ENCODE measurements at places on chromosomes 16 and 17.

DNA sequence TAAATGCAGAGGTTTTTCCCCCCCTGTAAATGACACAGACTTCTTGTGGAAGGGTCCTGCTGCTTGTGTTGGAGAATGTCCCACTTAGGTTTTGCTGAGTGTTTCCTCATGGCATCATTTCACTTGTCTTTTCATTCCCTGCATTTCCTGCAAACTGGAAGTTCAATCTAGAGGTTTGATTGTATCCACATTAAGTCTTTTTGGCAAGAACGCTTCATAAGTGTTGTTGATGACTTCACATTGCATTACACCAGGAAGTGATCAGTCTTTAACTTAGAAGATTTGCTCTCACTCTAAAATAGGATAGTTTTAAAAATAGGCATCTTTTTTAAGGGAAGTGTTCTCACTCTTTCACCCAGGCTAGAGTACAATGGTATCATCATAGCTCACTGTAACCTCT, 67.2 kb downstream of the RPTOR start:
- no peak overlapping the region for H3K27ac ChIP-seq
- no peaks in the 10 kb centered on the region for H3K36me3 ChIP-seq
- H3K4me1 ChIP-seq, result no peaks in the 10 kb centered on the region
- no peaks in the 10 kb centered on the region for H3K27me3 ChIP-seq
- ATAC-seq, result no peak

DNA sequence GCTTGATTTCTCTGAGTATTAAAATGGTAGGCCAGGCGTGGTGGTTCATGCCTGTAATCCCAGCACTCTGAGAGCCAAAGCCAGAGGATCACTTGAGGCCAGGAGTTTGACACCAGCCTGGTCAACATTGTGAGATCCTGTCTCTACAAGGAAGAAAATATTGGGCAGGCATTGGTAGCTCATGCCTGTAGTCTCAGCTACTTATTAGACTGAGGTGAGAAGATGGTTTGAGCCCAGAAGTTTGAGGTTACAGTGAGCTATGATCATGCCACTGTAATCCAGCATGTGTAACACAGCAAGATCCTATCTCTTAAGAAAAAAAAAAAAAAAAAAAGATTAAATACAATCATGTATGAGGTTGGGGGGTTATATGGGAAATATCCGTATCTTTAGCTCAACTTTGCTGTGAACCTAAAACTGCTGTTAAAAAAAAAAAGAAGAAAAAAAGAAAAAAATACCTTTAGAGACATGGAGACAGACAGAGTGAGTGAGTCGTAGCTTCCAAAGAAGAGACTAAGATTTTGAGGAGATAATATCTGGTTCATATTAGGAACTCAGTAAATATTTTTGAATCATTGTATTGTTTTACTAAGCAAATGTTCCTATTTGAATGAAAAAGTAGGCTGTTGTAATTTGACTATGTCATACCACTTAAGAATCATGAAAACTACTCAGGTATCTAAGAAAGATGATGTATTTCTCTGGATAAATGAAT, 325.7 kb upstream of the TBX2 start:
- H3K27ac ChIP-seq, result no peak overlapping the region
- no peaks in the 10 kb centered on the region for H3K4me1 ChIP-seq
- no peaks in the 10 kb centered on the region for H3K36me3 ChIP-seq
- no peaks in the 10 kb centered on the region for H3K27me3 ChIP-seq

DNA sequence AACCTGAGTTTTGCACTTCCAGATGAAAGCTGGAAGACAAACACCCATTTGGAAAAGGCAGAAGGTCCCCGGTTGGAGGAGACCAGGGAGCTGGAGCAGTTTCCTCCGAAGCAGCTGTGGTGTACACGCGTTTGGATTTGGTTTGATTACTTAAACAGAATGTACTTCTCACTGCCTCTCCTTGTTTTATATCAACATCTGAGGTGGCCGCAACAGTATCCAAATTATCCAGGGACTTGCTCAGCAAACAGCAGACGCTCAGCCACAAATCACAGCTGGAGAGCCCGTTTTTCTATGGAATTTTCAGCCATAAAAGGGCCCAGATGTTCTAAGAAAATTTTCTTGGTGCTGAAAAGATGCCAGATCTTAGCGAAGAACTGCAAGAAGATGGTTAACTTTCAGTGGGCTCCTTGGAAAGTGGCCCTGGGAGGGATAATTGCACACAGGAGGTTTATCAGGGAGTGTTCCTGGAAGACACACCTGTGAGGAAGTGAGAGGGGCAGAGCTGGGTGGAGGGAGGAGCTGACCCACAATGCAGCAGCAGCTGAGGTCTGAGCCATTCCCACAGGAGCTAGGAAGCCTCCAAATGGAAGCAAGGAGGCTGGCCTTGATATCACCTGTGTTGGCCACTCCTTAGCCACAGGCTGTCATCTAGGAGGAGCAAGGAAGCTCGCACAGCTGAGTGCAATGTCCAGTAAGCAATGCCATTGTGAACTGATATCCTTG, 28.9 kb upstream of the CDH5 start:
- ATAC-seq, result no peak
- no peaks in the 10 kb centered on the region for H3K4me1 ChIP-seq
- no peak overlapping the region for H3K4me3 ChIP-seq
- H3K36me3 ChIP-seq, result no peaks in the 10 kb centered on the region

GRCh38 chr16:11051879-11052808, 107.8 kb downstream of the CLEC16A start:
- no peaks in the 10 kb centered on the region for H3K27me3 ChIP-seq
- H3K4me1 ChIP-seq, result no peaks in the 10 kb centered on the region
- H3K27ac ChIP-seq, result no peak overlapping the region
- H3K4me3 ChIP-seq, result no peak overlapping the region
- H3K36me3 ChIP-seq, result no peaks in the 10 kb centered on the region
- ATAC-seq, result no peak

DNA sequence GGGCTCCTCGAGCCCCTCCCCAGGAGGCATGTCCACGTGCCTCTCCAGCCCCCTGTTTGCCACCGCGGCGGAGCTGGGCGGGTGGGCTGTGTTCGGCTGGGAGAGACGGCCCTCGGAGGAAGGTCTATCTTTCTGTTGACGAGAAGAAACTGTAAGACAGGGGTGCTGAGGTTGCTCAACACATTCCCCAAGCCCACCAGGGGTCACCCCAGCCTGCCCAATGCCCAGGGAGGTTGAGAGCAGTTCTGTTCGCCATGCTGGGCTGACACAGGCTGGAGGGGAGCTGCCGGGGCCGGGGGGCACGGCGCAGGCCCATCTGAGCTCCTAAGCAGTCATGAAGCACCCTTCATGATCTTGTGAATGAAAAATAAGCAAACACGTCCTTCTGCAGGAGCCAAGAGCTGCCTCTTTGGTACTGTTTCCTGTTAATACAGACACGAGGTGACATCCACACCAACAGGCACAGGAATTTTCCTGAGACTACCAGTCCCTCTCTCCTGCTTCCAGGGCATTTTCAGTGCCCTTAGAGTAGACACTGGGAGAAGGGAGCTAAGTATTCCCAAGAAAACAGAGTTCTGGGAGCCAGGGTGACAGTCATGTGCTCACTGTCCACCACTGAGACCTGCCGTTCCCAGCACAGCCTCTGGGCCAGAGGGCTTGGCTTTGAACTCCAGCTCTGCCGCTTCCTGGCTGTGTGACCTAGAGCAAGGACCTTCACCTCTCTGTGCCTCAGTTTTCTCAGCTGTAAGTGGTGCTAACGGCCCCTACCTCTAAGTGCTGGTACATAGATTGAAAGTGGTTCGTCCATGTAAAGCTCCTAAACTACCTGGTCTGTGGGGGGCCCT, 9.2 kb downstream of the UBALD2 start:
- no peaks in the 10 kb centered on the region for H3K36me3 ChIP-seq
- no peak overlapping the region for H3K4me3 ChIP-seq
- no peaks in the 10 kb centered on the region for H3K27me3 ChIP-seq
- ATAC-seq, result no peak
